ENCODE measurements at places on chromosomes 6 and 20. TPM values are rescaled to one million over a fixed set of nuclear protein-coding genes. Genes with fewer than 3 reads are reported as not detected.

- DNase-seq, result no peak
These were observed 58.5 kb downstream of the SAMD3 start for GRCh38 chr6:130164251-130164650.

GRCh38 chr20:46213946-46214823 is 94.1 kb downstream of the CDH22 start:
- peak; percentile 54 for DNase-seq

GRCh38 chr6:134372603-134373281 is 54.8 kb upstream of the SGK1 start:
- no peak for DNase-seq

The EYA2 gene
- total RNA-seq, result 0.14 TPM

The SNAP91 gene
- total RNA-seq, result 0.43 TPM

The GHRH gene
- total RNA-seq, result not detected

GRCh38 chr6:125294925-125295324 is 6.8 kb downstream of the HDDC2 start:
- no peak for DNase-seq

The OR2H1 gene
- not detected for total RNA-seq

DNA sequence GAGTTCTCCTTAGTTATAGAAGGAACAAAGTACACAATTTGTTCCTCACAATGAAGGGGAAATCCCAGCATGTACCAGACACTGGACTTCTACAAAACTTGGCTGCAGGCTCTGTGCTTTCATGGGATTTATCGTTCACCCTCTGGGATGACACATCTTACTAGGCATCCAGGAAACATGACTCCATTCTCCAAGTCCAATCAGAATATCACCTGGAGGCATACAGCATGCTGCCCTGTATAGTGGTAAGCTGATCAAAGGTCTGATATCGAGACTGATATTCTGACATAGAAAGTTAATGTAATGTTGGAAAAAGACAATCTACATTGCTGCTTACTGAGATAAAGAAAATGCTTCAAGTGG is 6.7 kb downstream of the RWDD2A start:
- no peak for DNase-seq

GRCh38 chr6:26215585-26216358 is 128.5 kb downstream of the HFE start:
- no peak for DNase-seq

GRCh38 chr6:85756982-85757381 is 114.3 kb upstream of the SYNCRIP start:
- no peak for DNase-seq

The RPS10 gene
- 3,936 TPM for total RNA-seq

- no peak for DNase-seq
These were observed 142.7 kb upstream of the GGTLC1 start for GRCh38 chr20:24131281-24131680.

DNA sequence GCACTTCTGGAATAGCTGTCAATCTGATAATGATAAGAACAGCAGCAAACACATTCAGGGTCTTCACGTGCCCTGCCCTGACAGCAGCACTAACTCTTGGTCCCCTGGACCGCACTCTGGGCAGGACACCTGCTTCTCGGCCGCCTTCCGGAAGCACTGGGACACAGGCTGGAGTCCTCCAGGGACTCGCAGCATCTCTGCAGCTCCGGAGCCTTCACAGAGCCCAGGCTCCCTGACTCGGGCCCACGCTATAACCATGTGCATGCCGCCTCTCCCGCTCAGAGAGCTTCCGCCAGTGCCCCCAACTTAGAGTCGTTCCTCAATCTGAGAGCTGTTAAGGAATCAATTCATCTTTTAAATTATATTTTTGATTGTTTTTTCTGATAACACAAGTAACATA is 377.3 kb downstream of the TAF4 start:
- DNase-seq, result no peak

The HEY2 gene
- total RNA-seq, result not detected

DNA sequence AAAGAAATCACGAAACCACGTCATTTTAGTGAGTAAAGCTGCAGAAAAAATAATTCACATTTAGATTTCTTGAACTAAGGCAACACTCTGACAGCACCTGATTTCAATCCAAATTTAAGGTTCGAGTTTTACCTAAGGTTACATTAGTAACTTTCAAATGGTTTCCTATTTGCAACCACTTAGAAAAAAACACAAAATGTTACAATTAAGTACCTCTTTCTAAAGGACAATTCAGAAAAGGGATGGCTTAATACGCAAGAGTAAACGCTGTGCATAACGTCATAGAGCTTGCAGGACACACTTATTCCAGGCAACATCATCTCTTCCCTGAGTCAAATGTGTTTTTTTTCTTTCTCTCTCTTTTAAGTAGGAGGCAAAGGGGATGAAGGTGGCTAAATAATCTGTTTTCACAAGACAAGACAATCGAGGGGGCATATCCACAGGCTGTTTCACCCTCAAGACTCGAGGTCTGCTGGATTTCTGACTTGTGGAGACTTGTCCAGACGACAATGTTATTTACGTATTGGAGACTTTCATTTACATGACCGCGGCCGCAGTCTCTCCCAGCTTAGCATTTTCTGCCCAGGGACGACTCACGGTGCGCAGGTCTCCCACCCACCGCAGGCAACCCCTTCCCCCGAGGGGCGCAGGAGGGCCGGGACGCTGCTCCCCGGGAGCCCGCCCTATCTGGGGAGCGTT is 86.0 kb downstream of the SESN1 start:
- DNase-seq, result peak; percentile 13

- no peak for DNase-seq
These were observed 50.7 kb upstream of the SIRPA start for GRCh38 chr20:1844325-1845162.

GRCh38 chr6:80638213-80639055 is 532.0 kb downstream of the BCKDHB start:
- DNase-seq, result peak; percentile 96

- no peak for DNase-seq
These were observed 106.3 kb downstream of the SCML4 start for GRCh38 chr6:107717781-107718180.

Measured in H4 (cell line).